ENCODE measurements at places on chromosomes 4 and X.
A peak's percentile ranks its signal among the peaks of the same experiment; 100 is the strongest.

DNA sequence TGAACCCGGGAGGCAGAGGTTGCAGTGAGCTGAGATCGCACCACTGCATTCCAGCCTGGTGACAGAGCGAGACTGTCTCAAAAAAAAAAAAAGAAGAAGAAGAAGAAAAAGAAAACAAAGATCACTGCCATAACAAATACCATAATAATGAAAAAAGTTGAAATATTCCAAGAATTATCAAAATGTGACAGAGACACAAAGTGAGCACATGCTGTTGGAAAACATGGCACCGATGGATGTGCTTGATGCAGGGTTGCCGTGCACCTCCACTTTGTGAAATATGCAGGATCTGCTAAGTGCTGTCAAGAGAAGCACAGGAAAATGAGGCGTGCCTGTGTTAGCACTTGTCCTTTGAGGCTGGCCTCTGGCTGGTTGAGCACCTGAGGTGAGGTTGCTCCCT is 133.3 kb downstream of the STK32B start:
- no peak for DNase-seq

DNA sequence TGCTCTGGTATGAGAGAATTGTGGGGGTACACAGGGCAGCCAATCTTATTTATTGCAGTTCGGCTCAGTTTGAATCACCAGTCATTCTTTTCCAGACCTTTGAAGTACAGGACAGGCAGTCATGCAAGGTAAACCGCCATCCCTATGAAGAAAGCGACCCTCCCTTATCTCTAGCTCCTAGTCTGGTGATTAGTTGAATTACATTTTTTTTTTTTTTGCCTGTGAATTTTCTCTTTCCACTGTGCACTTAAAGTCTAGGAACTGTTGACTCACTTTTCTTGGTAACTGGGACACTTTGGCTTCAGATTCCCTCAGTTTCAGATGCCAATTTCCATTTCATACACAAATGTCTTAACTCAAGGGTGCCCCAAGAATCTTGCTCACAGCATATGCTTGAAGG is 82.4 kb upstream of the FAM9C start:
- no peak for DNase-seq

DNA sequence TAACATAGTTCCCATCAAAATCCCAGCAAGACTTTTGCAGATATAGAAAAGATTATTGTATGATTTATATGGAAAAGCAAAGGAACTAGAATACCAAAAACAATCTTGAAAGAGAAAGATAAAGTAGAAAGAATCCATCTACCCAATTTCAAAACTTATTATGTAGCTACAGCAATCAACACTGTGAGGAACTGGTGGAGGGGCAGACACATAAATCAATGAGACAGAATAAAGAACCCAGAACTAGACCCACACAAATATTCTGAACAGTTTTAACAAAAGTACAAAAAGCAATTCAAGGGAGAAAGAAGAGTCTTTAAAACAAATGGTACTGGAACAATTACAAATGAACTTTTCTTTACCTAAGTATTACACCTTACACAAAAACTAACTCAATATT is 67.0 kb downstream of the LRBA start:
- DNase-seq, result no peak

- no peak for DNase-seq
These were observed 48.4 kb upstream of the MAP3K15 start for GRCh38 chrX:19563746-19564145.

- no peak for DNase-seq
These were observed 119.2 kb upstream of the MAB21L2 start for GRCh38 chr4:150462743-150463142.

- no peak for DNase-seq
These were observed 31.5 kb downstream of the GRIA3 start for GRCh38 chrX:123215397-123216089.

- no peak for DNase-seq
These were observed 97.6 kb downstream of the RAB28 start for GRCh38 chr4:13386405-13387107.

GRCh38 chrX:38276089-38276488 is 51.2 kb downstream of the RPGR start:
- DNase-seq, result no peak

- DNase-seq, result no peak
These were observed 6.2 kb upstream of the AFAP1 start for GRCh38 chr4:7945709-7946380.

- DNase-seq, result no peak
These were observed 49.1 kb upstream of the MSANTD1 start for GRCh38 chr4:3199653-3200422.

DNA sequence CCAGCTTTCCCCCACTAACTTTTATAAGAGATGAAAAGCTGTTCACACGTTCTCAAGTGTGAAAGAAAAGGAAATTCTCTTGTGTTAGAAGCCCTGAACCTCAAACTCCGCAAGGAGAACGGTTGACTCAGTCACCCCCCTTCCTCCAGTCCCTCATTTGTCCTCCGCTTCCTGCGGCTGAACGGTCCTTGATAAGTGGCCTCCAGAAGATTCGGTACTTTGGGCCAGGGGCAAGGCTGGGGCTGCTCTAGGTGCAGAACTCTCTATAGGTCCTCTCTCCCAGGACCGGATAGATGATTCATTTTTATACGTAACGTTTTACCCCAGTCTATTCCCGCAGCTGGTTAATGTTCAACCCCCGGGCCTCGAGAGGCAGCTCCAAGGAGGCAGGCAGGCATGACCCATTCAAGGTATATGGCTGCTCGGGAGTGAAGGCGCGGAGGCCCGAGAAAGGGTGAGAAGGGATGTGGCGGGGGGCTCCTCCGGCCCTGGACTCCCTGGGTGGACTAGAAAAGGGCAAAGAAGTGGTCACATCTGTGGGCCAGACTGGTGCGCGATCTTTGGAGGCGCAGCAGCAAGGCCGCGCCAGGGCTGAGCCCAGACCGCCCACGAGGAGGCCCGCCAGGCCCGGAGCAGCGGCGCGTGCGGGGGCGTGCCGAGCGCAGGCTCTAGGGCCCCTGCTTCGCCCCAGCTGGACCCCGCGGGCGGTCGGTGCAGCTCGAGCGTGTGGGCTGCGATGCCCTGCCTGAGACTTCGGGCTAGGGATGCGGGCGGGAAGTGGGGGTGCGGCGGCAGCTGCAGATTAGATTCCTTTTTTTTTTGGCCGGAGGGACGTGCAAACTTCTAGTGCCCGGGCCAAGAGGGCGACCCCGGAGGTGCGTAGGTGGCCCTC is 11.7 kb downstream of the PITX2 start:
- DNase-seq, result no peak

DNA sequence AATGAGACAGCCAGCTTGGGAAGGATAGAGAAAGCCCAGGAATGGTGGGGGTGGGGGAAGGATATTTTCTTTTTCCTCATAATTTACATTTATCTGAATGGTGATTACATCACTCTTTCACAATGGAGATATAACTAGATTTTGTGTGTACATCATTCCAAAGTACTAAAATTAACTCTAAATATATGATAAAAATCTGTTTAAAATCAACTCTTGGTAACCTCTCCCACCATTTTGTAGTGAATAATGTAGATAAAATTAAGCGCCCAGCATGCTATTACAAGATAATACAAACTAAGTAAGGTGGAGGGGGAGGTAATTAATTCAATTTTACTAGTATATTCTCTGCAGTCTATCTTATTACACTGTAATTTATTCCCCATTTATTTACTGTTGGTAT is 78.9 kb downstream of the NCAPG start:
- no peak for DNase-seq

DNA sequence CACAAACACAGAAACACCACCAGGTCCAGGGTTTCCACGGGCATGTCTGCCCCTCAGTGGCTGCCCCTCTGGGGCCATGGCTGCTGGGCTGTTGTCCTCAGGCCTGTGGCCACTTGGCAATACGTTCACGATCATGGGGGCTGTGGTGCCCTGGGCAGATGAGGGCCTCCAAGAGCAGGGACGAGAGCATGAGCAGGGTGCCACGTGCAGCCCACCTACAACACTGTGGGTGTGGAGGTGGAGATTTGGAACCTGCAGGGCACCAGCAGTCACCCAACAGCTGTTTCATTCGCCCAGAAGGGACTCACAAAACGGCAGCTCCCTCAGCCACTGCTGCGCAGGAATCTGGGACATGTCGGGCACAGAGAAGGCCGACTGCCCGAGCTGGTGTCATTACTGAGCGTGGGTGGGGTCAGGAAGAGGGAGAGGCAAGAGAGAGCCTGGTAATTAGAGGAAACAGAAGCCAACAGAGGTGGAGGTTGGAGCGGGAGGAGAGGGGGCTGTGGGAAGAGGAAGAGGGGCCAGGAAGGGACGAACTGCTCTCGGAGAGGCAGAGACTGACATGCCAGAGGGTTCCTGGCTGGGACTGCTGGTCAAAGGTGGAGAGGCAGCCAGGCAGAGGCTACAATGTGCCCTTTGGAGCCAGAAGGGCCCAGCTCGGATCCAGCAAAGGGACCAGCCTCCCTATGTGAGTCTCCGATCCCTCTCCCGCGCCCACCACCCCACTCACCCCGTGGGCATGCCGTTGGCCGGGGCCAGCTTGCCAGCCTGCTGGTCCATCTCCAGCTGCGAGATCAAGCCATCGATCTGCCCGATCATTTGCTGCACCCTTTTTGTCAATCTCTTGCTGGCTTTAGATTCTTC is 23.1 kb downstream of the FGFR3 start:
- no peak for DNase-seq

GRCh38 chrX:2888309-2888708 is 40.8 kb downstream of the ARSD start:
- DNase-seq, result no peak

DNA sequence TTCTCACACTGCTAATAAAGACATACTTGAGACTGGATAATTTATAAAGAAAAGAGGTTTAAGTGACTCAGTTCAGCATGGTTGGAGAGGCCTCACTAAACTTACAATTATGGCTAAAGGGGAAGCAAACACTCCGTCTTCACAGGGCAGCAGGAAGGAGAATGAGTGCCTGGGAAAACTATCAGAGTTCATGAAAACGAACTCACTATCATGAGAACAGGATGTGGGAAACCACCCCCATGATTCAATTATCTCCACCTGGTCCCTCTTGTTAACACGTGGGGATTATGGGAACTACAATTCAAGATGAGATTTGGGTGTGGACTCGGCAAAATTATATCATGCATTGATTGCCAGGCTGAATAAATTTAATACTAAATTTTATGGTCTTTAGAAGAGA is 592.7 kb downstream of the GRXCR1 start:
- no peak for DNase-seq

GRCh38 chr4:85966373-85966772 is 393.5 kb downstream of the MAPK10 start:
- peak; percentile 27 for DNase-seq

GRCh38 chr4:165667969-165668368 is 205.1 kb upstream of the TLL1 start:
- DNase-seq, result no peak

DNA sequence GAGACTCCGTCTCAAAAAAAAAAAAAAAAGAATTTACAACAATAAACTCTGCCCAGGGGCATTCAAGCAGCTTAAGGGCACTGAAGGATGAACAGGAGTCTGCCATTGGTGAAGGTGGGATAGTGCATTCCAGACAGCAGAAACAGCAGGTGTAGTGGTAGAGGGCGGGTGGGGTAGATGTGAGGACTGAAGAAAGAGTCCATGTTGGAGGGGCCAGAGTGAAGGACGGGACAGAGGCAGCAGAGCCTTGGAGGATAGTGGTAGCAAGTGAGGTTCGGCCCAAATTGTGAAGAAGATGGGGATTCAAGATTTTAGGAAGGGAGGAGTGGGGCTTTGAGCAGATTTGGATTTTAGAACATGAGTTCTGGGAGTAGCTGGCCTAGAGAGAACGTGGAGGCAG is 75.7 kb downstream of the MED28 start:
- no peak for DNase-seq

- DNase-seq, result peak; percentile 79
These were observed 9.7 kb upstream of the MAGEA4 start for GRCh38 chrX:151902813-151903591.

DNA sequence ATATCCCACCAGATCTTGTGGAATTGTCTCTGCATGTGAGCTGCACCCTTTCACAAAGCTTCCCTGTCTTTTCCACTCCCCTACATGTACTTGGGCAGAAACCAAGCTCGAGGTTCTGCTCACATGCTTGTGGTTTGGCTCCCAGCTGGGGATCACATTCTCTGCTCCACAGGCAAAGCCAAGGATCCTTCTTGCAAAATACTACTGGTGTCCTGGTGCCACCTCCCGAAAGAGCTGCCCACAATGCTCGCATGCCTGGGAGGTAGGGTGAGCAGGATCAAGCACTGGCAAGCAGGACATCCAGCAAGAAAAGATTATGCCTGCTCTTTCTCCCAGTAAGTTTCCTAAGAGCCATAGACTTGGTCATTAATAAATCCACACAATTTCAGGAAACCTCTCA is 45.1 kb upstream of the PPARGC1A start:
- DNase-seq, result no peak

DNA sequence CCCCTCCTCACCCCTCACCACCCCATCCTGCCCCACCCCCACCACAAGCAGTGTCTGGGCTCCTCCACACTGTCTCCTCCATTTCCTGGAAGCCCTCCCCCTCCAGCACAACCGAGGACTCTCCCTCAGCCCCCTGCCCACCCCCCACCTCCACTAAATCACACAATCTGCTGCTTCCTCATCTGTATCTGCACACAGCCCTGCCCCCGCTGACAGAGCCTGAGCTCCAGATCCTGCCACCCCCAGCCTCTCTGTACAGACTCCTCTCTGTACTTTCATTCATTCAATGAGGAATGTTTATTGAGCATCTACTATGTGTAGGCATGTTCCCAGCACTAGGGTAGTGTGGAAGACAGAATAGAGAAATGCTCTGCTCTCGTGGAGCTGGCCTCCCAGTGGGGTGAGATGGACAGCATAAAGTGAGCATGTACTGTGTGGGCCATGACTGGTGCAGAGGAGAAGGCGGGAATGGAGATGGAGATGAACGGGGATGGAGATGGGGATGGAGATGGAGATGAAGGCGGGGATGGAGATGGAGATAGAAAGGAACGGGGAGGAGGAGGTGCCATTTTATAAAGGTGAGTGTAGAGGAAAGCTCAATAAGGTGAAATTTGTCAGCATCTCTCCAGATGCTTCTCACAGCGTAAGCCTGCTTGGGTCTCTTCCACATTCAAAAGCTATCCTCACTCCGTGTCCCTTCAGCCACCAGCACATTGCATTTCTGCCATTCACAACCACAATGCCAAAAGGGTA is 2.5 kb upstream of the PPP2R2C start:
- no peak for DNase-seq

- peak; percentile 45 for DNase-seq
These were observed 114.6 kb downstream of the ARHGAP10 start for GRCh38 chr4:147846318-147847155.

DNA sequence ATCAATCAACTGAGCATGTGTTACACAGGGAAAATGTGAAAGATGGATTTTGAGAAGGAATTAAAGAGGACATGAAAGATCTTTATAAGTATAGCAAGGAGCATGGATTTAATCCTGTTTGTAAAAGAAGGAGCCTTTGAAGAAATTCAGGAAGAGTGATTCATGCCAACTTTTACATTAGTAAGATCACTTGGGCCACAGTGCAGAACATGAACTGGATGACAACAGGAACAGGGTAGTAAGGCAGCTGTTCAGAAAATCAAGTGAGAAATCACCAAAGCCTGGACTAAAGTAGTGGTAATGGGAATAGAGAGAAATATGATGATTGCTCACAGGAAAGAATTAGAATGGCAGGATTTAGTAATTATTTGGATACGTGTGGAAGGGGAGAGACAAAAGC is 265.7 kb upstream of the PCDH7 start:
- peak; percentile 31 for DNase-seq
